ENCODE measurements at places on chromosomes 1 and 21.

GRCh38 chr1:21295002-21295401 lies 4.7 kb upstream of the ECE1 start:
- peak; percentile 33 for DNase-seq

DNA sequence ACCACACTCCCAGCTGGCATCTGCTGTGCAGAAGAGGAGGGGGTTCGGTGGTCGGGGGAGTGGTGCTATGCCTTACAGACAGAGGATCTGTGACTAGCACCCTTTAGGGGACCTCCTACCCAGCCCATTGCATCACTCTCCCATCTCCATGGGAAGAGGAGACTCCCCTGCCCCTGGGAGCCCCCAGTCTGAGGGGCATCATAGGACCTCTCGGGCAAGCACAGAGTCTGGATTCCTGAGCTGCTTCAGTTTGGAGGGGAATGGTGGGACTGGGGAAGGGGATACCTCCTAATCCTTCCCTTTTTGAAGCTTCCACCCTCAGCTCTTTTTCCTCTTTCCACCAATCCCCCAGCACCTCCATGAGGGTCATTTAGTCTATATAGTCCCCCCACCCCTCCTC lies 1.4 kb downstream of the INSRR start:
- DNase-seq, result no peak

GRCh38 chr1:186617926-186618325 lies 62.3 kb downstream of the PTGS2 start:
- no peak for DNase-seq

DNA sequence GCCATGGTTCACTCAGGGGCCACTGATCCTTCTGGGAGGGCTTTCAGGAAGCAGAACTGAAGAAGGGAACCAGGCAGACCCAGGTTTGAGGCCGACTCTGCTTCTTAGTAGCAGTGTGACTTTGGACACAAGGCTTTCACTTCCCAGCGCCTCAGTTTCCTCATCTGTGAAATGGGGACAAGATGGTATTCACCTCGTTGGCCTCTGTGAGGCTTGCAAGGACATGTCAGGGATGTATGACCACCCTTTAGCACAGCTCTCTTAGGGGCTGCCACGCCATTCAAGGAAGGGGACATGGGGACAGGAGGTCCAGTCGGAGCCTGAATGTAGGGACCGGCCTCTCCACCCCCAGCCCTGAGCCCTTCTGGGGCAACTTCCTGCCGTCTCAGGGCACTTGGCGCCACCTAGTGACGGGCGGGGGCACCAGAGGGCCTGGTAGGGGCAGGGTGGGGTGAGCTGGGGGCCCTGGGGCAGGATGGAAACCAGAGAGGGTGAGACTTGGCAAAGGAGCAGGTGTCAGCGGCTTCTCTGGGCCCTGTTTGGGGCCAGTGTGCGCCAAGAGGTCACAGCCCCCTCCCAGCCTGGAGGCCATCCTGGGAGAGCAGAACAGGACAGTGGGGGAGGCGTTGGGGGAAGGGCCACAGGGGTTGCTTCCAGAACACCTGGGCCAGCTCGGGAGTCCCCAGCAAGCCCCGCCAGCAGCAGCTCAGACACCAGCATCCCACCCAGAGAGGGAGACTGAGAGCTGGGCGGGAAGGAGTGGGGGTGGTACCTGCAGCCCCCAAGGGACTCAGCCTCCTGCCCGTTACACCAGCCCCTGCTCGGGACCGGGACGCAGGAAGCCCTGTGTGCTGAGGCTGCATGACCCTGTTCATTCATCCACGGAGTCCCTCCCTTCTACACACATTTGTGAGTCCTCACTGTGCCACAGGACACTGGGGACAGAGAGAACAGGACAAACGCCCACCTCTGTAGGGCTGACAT lies 102.5 kb upstream of the TARDBP start:
- DNase-seq, result peak; percentile 37

- no peak for DNase-seq
Observed at GRCh38 chr1:93961906-93962305, 52.7 kb upstream of the GCLM start.

- no peak for DNase-seq
Observed at GRCh38 chr1:163093579-163093978, 24.4 kb downstream of the RGS4 start.

- DNase-seq, result no peak
Observed at GRCh38 chr1:22527122-22527521, 36.2 kb upstream of the EPHA8 start.

DNA sequence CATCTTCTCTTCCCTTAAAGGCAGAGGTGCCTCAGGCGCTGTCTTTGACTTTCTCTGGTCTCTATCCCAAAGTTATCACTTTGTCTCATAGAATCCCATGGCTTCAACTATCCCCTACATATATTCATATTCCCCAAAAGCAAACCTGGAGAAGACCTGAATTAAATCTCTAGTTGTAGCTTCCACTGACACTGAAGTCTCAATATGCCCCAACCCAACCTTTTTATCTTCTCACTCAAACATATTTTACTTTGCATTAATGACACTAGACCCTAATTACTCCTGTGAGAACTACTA lies 354.5 kb upstream of the DUSP10 start:
- DNase-seq, result no peak
